Activated naive CD8-positive, alpha-beta T cell treated with anti-CD3 and anti-CD28 coated beads, Interleukin-2, amount 10 ng/mL, durations not matched to agents 7 days and 5 days (primary cell): ENCODE measurements at places on chromosomes 7 and 10. TPM values are rescaled to one million over a fixed set of nuclear protein-coding genes. Genes with fewer than 3 reads are reported as not detected.

- DNase-seq, result no peak
- no peak overlapping the region for H3K4me3 ChIP-seq
- H3K4me1 ChIP-seq, result no peaks in the 10 kb centered on the region
These were observed 129.2 kb upstream of the NRBF2 start for GRCh38 chr10:63003816-63004453.

The OR6V1 gene
- not detected for total RNA-seq

The MYL10 gene
- not detected for total RNA-seq

The ATP6V0A4 gene
- not detected for total RNA-seq

The ABCA13 gene
- total RNA-seq, result 0.17 TPM

GRCh38 chr7:40889539-40889938 is 754.7 kb downstream of the SUGCT start:
- H3K4me1 ChIP-seq, result peaks cover 2% of the 10 kb centered on the region
- no peaks in the 10 kb centered on the region for H3K36me3 ChIP-seq
- no peaks in the 10 kb centered on the region for H3K27me3 ChIP-seq
- H3K4me3 ChIP-seq, result no peak overlapping the region
- DNase-seq, result no peak

- H3K27me3 ChIP-seq, result peaks cover 80% of the 10 kb centered on the region
- DNase-seq, result peak; percentile 35
- no peak overlapping the region for H3K4me3 ChIP-seq
- peaks cover 10% of the 10 kb centered on the region for H3K4me1 ChIP-seq
- no peak overlapping the region for H3K27ac ChIP-seq
These were observed 3.6 kb downstream of the VAX1 start for GRCh38 chr10:117134306-117135025.

The LAMB1 gene
- total RNA-seq, result not detected

GRCh38 chr7:132353936-132354335 is 222.3 kb downstream of the PLXNA4 start:
- peaks cover 44% of the 10 kb centered on the region for H3K27me3 ChIP-seq
- no peaks in the 10 kb centered on the region for H3K4me1 ChIP-seq
- no peak overlapping the region for H3K4me3 ChIP-seq
- H3K27ac ChIP-seq, result no peak overlapping the region
- H3K36me3 ChIP-seq, result peaks cover 1% of the 10 kb centered on the region
- no peak for DNase-seq

The DYNC1I1 gene
- total RNA-seq, result not detected

DNA sequence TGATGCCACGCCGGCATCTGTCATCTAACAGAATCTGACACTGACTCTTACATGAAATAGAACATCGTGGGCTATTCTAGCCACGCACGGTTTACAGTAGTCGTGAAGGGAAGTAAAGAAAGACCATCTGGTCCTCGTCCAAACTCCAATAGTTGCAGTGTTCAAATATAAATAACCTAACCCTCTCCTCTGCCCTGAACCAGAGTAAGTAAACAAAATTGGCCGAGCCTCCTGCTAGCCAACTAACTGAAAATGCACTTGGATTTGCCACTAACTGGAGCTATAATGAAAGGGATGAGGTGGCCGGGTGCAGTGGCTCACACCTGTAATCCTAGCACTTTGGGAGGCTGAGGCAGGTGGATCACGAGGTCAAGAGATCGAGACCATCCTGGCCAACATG is 29.5 kb upstream of the ZC3HAV1L start:
- peaks cover 64% of the 10 kb centered on the region for H3K36me3 ChIP-seq
- DNase-seq, result no peak
- no peaks in the 10 kb centered on the region for H3K27me3 ChIP-seq
